ENCODE measurements at places on chromosomes 13 and 19.

DNA sequence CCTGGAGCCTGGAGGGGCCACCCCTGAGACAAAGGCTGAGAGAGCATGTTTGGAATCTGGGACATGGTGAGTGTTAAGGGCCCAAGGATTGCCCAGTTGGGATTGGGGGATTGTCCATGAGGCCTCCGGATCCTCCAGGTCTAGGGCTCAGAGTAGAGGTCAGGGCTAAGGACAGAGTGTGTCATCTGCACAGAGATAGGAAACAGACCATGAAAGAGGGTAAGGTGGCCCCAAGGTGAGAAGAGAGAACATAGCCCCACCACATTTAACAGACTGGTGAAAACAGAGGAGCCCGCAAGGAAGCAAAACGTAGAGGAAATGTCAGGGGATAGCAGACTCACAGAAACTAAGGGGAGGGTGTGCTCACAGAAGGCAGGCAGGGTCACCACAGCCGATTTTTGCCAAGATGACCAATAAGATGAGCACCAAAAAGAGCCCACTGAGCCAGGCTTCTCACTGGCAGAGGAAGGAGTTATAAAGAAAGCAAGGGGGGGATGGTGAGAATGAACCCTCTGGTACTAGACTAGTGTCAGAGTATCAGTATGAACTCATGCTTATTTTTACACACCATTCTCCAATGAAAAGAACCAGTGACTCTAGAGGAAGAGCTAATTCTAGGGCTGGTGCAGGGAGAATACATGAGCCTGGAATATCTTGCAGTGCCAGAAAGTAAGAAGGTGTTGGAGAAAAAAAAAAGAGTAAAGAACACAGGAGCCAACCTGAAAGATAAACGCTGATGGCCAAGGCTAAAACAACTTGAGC is 17.5 kb downstream of the DYRK1B start:
- no peak for DNase-seq

DNA sequence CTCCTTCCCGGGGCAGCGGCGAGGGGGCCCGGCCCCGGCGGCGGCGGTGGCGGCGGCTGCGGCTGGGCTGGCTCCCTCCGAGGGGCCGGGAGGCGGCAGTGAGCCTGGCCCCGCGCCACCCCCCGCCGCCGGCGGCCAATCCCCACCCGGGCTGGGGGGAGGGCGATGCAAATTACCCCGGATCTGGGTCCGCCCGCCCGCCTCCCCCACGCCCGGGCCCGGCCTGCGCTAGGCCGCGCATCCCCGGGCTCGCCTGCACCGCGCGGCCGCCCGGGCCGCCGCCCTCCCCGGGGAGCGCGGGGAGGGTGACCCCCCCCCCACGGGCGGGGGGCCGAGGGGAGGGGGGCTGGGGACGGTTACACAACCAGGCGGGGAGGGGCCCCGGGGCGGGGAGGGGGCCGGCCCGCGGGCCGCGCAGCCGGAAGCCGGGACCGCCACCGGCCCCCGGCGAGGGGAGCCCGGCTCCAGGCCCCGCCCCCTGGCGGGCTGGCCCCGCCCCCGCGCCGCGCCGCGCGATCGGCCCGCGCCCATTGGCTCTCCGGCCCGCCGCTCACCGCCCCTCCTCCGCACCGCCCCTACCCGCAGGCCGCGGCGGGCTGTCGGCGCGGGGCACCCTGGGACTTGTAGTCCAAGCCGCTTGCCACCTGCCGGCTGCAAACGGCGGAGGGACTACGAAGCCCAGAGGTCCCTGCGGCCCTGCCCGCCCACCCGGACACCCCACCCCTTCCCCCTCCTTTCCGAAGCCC is 1.1 kb downstream of the ZBTB7A start:
- peak; percentile 98 for DNase-seq

DNA sequence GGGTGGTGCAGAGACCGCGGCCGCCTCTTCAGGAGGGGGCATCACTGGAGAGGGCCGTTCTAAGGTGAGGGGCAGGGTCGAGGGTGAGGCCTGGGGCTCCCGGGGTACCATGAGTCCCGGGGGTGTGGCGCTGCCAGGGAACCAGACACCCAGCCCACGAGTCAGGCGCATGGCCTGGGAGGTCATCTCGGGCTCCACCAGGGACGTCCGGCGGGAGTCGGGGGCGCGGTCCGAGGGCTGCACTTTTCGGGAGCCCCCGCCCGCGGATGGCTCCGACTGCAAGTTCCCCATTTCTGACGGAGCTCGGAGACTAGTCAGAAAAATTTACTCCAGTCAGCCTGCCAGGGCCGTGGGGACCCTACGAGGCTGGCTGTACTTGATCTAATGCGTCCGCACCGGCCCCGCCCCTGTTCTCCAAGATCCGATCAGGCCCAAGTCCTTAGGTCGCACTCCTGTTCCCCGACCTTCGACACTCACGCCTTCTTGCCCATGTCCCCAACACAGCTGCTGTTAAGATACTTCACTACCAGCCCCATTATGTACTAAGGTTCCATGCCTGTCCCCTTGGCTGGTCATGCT is 774 bp downstream of the GGN start:
- no peak for DNase-seq

- no peak for DNase-seq
These were observed 14.4 kb downstream of the RGL3 start for GRCh38 chr19:11404588-11405222.

DNA sequence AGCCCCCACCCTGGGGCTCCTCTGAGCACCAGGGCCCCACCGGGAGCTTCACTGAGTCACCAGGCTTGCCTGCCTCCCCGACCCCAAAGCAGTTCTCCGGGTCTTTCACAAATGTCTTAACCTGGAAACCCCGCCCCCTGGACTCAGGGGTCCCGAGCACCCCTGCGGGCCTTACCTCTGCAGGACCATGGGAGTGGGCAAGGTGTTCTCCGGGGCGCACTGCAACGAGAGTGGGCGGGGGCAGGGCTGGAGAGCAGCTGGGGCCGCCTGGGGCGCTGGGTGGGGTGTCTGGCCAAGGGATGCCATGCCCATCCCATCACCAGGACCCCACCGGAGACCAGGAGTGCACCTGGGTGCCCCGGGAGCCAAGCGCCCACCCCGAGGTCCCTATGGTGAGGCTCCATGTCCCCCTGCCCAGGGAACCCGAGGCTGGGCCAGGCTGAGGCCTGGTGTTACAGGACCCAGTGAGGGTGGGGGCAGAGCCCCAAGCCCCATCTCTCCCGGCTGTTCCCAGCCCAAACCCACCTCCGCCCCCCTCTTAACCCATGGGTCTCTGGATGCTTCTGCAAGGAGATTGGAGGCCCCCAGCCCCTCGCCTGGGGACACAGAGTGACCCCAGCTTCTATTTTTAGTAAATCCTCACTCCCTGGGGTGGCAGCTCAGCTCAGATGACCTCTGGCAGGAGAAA is 10.9 kb downstream of the MKNK2 start:
- no peak for DNase-seq

DNA sequence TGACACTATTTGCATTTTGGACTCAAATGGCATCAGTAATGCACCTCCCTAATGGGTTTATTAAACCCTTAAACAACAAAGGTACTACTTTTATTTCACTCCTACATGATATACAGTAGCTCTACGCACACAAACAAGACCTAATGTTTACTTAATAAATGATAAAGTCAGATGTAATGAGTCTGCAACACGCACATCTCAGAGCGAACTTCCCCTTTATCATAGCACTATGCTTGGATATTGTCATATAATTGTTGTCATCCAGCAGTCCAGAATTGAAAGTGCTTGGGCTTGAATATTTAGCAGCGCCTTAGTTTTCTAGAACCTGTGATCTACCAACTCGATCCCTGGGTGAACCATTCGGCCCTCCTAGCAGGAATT is 772 bp downstream of the PARP4 start:
- no peak for DNase-seq

DNA sequence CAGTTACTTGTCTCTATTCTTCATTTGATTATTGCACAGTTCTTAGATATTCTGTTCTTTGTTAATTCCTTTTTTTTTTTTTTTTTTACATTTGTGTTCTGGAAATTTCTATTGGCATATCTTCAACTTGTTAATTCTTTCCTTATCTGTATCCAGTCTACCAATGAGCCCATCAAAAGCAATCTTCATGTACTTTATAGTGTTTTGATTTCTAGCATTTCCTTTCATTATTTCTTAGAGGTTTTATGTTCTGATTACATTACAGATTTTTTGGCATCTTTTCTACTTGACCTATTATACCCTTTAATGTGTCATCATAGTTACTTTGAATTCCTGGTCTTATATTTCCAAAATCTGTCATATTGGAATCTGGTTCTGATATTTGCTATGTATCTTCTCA is 2194.8 kb downstream of the PCDH9 start:
- DNase-seq, result no peak

DNA sequence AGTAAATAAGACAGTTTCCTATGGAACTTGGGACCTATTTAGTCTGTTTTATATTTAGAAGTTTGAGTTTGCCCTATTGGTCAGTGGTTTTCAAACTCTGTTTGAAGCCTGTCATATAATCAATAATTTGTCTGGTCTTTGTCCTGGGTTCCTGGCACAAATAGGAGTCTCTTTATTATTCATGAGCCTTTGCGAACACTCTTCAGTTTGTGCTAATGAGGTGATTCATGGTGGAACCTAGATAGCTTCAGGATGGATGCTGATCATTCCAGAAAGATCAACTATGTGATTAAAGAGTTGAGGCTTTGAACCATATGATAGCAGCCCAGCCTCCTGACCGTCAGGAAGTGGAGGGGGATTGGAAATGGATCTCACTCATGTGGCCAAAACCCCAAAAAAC is 10.0 kb upstream of the VWA8 start:
- DNase-seq, result no peak

- DNase-seq, result no peak
These were observed 33.4 kb downstream of the ALG5 start for GRCh38 chr13:36965767-36966166.

DNA sequence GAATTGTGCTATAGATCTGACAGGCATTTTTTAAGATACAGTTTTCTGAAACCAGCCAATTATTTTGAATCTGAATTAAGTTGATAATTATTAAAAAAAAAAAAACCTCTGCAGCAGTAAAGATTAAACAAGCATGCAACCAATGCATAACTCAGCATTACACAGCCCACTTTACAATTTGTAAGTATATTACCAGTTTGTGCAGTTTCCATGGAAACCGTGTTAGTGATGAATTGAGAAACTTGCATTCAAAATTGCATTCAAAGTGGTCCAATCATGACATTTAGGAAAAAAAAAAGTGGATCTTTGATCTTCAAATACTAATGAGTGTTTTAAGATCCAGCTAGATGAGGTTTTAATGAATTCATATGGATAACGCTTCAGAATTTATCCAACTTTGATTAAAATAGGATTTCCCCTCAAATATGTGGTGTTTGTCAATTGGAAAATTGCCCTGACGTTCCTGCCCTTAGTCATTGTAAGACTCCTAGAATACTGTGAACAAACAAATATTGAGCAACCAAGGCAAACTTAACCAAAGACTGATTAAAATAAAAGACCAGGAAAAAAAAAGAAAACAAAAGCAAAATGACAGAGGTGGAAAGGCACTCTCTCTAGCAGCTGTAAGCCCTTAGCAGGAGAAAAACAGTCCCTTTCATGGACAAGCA is 314.8 kb upstream of the MAB21L1 start:
- no peak for DNase-seq

GRCh38 chr13:111429064-111429558 is 108.7 kb downstream of the TEX29 start:
- no peak for DNase-seq

- no peak for DNase-seq
These were observed 31.0 kb downstream of the CAPN12 start for GRCh38 chr19:38713227-38713649.

DNA sequence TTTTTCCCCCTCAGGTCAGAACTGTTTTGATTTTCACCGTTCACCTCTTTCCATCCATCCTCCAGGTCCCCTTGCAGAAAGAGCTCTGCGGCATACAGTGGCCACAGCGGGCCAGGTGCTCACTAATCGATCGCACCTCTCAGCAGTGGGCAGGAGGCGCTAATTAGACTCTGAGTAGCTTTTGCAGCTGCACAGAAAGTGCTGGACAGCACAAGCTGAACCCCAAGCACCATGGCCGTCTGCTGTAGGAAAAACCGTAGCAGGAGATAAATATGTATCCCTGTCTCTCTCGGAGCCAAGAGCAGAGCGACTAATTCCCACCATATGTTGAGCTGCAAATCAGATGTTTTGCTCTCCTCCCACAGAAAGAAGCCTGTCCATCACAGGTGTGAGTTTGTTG is 54.4 kb downstream of the PEX11G start:
- no peak for DNase-seq

- DNase-seq, result peak; percentile 71
These were observed 277.8 kb downstream of the FOXO1 start for GRCh38 chr13:40388617-40389016.

DNA sequence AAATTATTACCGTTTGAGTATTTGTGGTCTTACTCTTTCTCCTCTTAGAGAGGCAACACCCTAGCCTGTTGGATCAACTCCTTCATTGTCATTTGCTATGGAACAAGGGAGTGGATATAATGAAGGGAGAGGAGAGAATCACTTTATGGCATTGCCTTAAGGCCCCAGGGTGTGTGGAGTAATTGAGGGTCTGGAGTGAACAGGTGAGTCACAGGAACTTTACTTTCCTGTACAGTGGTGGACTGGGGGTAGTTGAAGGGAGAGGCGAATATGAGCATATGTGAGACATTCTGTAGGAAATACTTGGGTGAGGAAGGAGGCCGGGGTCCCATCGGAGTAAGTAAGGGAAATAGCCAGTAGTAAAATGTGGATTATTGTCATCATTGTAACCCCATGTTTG is 17.0 kb downstream of the DGKH start:
- no peak for DNase-seq

- DNase-seq, result no peak
These were observed 2638.7 kb upstream of the PCDH20 start for GRCh38 chr13:64054321-64054720.

- DNase-seq, result no peak
These were observed 70.9 kb downstream of the GGACT start for GRCh38 chr13:100517728-100518127.

DNA sequence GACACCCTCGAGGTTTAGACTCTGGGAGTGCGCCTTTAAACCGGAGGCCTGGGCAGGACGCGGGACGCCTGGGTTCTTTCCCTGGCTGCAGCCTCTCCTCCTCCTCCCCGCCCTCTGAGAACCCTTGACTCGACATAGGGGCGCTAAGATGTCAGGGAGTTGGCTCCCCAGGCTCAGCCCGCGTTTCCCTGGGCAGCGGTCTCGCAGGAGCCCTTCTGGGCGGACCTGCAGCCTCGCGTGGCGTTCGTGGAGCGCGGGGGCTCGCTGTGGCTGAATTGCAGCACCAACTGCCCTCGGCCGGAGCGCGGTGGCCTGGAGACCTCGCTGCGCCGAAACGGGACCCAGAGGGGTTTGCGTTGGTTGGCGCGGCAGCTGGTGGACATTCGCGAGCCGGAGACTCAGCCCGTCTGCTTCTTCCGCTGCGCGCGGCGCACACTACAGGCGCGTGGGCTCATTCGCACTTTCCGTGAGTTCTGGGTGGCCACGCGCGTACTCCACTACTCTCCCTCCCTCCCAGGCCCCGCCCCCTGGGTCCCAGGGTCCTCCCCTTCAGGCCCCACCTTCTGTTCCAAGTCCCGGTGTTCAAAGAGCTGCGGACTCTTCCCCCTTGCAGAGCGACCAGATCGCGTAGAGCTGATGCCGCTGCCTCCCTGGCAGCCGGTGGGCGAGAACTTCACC is 1.3 kb downstream of the ICAM5 start:
- peak; percentile 68 for DNase-seq

GRCh38 chr19:28468701-28469459 is 744.1 kb downstream of the UQCRFS1 start:
- peak; percentile 22 for DNase-seq

GRCh38 chr19:13461536-13461935 is 44.7 kb downstream of the CACNA1A start:
- no peak for DNase-seq
